ENCODE measurements at places on chromosomes 3 and 15. TPM values are rescaled to one million over a fixed set of nuclear protein-coding genes. Genes with fewer than 3 reads are reported as not detected.

ONECUT1 gene
- total RNA-seq: not detected

GOLGA8Q gene
- total RNA-seq: 0.88 TPM

FBXL22 gene
- 0.27 TPM for total RNA-seq

MOBP gene
- 0.08 TPM for total RNA-seq

GOLGA6A gene
- total RNA-seq: not detected

SLC12A6 gene
- total RNA-seq: 15.2 TPM

LAMB2 gene
- 262 TPM for total RNA-seq

DNA sequence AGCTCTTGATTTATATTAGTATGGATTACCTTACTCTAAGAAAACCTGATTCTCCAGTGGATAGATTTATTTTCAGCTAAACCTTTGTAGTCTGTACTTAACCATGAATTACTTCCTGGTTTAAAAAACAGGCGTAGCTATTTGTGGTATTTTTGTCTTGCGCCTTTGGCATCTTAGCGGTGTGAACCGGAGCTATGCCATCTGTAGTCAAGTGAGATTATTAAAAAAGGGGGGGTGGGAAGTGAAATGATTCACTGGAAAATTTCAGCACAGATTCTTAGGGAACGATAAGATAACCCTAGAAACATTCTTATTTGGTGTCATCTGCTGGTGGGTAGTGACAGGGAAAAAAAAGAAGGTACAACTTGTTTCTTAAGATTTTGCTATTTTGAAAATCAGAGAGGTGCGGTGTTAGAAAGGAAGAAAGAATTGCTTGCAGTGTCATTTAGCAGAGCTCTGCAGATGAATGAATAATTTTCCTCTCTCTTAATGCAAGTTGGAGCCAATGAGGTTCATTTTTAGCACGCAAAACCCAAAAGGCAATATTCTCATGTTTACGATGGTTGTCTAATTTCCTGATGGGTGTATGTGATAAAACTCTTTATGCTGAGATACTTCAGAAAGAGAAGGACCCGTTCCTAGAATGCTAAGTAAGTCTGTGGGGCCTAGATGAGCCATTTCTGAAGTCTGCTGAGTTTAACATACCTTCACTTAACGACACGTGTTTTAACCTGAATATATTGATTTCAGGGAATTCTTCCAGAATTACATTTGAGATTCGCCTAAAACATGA, 44.0 kb downstream of the PSMD6 start:
- DNase-seq: no peak

- DNase-seq: no peak
Observed at GRCh38 chr3:112604536-112604935, 36.4 kb downstream of the CCDC80 start.

PLD1 gene
- 7.2 TPM for total RNA-seq

GRCh38 chr3:171783626-171784025, 26.7 kb downstream of the PLD1 start:
- no peak for DNase-seq

DNA sequence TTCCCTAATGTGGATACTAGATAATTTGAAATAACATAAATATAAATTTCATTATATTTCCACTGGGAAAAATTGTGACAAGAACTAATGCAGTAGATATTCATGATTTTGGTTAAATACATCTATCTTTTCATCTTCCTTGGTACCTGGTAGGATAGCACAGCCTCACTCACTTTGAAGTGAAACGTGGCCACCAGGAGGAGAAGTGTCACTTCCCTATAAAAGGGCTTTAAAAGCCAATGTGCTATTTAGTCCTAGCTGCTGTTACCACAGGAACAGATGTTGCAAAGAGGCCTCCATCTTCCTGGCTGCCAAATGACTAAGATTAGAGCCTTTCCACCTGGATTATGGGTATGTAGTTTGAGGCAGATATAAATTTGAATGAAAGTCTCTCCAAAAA, 140.0 kb downstream of the PLOD2 start:
- DNase-seq: no peak

IMPG2 gene
- total RNA-seq: 0.07 TPM

DNA sequence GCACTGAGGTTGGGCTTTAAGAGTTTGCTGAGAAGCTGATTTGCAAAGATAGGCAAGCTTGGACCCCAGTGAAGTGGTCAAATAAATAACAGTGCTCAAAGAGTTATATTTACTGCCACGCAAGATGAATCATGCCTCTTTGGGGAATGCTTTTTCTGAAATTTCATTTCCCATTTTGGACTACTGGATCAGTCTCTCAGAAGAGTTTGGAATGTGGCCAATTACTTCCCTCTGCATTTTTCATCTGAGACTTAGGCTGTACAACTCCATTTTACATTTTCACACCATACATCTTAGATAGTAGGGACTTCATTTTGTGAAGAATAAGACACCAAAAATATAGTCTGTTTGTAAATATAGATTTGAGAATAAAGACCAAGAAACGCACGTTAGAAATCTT, 419.7 kb downstream of the FGF12 start:
- DNase-seq: no peak

DNA sequence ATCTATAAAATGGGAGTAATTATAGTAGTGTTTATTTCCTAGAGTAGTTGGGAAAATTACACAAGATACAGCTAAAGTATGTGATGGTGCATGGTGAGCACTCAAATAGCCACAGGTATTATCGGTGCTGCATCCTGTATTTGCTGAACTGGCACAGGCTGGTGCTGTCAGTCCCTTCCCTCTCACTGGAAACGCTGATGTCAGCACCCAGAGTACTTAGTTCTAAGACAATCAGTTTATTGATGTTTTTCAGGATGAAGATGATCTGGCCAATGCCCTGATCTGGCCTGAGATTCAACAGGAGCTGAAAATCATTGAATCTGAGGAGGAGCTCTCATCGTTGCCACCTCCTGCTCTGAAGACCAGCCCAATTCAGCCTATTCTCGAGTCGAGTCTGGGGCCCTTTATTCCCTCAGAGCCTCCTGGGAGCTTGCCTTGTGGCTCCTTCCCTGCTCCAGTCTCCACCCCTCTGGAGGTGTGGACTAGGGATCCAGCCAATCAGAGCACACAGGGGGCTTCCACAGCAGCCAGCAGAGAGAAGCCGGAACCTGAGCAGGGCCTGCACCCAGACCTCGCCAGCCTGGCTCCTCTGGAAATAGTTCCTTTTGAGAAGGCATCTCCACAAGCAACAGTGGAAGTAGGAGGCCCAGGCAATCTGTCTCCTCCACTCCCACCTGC, 49.7 kb downstream of the TMEM39A start:
- no peak for DNase-seq

PLA2G4E gene
- not detected for total RNA-seq

DNA sequence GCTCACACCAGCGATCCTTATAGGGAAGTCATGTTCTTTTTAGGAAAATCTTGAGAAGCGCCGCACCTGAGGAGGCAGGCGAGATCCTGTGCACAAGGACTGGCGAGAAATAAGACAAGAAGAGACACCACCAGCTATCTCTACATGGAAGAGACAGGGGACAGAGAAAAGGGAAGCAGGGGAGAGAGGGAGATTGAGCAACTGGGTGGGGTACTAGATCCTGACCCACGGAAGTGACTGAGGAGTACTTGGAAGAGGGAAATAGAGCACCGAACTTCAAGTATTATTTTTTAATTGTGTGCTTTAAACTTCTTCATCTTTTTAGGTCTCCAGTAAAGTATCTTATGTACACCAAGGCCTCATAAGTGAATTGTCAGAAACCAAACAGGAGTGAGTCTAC, 742.0 kb upstream of the LMCD1 start:
- DNase-seq: no peak

CAMK1 gene
- total RNA-seq: 19.9 TPM

GRCh38 chr15:91861223-91861622, 7.7 kb downstream of the SLCO3A1 start:
- no peak for DNase-seq

GRCh38 chr3:43142472-43142871, 36.6 kb upstream of the POMGNT2 start:
- DNase-seq: no peak

- DNase-seq: no peak
Observed at GRCh38 chr3:134348524-134348923, 25.7 kb downstream of the AMOTL2 start.

PDCD7 gene
- total RNA-seq: 25.6 TPM

RAP2B gene
- 43.6 TPM for total RNA-seq

GRCh38 chr15:33551860-33552259, 241.1 kb downstream of the RYR3 start:
- no peak for DNase-seq

GRCh38 chr15:63371297-63371918, 10.2 kb downstream of the CA12 start:
- no peak for DNase-seq

USP19 gene
- total RNA-seq: 55.2 TPM

GRCh38 chr3:126621171-126621570, 33.8 kb downstream of the TXNRD3 start:
- DNase-seq: no peak

DNA sequence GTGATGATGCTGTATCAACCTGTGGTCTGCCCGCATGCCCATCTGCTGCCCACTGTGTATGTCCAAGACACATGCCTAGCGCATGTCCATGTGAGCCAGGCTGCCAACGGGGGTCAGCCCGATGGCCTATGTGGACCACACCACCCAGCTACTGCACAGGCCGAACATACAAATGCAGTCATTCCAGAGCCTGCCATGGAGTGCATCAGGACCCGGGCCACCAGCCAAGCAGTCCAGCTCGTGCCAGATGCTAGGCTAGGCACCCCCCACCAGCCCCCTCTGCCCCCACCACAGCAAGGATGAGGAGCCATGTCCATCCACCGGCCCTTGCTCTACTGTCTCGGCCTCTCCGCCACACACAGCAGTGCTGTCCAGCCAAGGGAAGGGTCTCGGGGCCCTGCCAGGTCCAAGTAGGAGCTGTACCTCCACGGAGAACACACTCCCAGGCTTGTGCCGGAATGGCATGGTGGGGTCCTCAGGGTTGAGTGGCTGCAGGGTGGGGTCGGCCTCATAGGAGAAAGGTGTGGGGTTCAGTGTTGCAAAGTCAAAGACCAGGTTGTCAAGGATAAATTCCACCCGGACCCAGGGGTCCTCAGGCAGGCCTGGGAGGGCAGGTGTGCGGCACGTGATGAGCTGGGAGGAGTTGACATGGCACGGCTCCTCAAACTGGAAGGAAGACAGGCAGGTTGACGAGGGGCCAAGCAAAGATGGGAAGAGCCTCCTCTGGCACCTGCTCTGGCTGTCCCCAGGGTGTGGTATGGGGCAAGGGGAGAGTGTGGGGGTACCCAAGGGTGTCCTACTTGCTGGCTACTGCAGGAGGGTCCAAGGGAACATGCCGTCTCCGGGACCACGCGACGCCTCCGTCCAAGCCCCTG, 15.3 kb downstream of the PLXNB1 start:
- DNase-seq: no peak

DNA sequence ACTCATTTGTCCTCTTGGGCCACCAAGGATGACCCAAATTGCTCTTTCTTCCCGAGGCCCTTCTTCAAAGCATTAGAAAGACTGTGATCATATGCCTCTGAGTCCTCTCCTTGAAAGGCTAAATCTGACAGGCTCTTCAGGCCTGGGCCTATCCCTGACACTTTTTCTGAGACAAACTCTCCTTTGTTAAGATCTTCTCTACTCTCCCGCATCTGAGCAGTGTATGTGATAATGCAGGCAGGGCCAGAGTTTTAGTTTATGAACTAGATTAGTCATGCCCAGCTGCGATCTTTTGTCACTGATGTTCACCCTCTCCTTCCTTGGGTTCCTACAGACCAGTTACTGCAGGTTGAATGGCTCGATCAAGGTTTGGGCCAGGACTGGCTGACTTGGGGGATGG, 39.2 kb downstream of the MASP1 start:
- DNase-seq: no peak

DNA sequence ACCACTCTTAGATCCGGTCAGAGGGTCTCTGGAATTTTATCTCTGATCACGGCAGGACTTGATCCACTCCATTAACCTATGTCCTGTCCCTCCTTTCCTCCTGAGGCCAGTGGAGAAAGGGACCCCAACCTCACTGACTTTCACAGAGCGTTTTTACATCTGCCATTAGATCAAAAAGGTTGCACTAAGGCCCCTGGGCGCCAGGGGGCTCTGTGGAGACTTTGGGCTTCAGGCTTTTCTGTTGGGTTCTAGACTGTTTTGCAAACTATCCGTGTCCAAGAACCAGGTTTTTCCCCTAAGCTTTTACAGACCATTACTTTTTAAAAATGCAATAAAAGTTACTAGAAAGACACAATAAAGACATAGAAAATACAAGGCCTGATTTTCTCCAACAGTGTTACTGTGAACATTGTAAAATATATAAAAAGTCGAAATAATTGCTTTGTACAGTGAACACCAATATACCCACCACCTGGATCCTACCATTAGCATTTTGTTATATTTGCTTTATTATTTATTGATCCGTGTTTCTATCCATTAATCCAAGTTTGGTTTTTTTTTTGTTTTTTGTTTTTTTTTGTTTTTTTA, 159.7 kb downstream of the POLR2M start:
- DNase-seq: no peak

- no peak for DNase-seq
Observed at GRCh38 chr3:138578141-138578540, 15.9 kb downstream of the CEP70 start.

DNA sequence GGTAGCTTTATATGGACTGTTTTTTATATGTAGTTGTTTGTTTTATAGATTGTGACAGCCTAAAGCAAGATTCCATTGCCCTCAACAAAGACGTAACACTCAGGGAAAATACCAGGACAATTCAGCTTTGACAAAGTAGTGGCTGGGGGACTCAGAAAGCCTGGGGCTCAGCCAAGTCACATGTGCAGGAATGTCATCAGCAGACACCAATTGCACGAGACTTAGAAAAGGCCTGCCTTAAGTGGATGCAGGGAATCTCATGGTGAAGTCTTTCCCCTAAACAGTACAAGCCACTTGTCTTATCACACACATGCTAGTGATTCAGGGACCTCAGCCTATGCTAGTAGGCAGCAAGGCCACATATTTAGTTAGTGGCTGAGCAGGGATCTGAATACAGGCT, 381.8 kb upstream of the THBS1 start:
- no peak for DNase-seq

SOX14 gene
- total RNA-seq: not detected

HYAL1 gene
- total RNA-seq: 0.14 TPM

All from kidney epithelial cell (primary cell).